ENCODE measurements at places on chromosomes 11 and 22. TPM values are rescaled to one million over a fixed set of nuclear protein-coding genes. Genes with fewer than 3 reads are reported as not detected.

The B4GALNT4 gene
- 6.5 TPM for total RNA-seq

The MFNG gene
- 0.08 TPM for total RNA-seq

The P4HA3 gene
- total RNA-seq, result 0.27 TPM

The CCDC81 gene
- not detected for total RNA-seq

The KDM4D gene
- total RNA-seq, result 0.81 TPM

The OR4C11 gene
- total RNA-seq, result not detected

The GUCY1A2 gene
- total RNA-seq, result 1.3 TPM

The MS4A4A gene
- 0.55 TPM for total RNA-seq

The OR51B5 gene
- total RNA-seq, result 31.4 TPM

The OR4D5 gene
- not detected for total RNA-seq

The OR10AG1 gene
- total RNA-seq, result not detected

The CRYAB gene
- not detected for total RNA-seq

The C11orf91 gene
- total RNA-seq, result not detected

The P2RY2 gene
- total RNA-seq, result not detected

The APOBEC3A gene
- total RNA-seq, result not detected

The MIOX gene
- total RNA-seq, result not detected

The PIWIL4 gene
- total RNA-seq, result not detected

The ETS1 gene
- 27.7 TPM for total RNA-seq

The C11orf42 gene
- not detected for total RNA-seq

The GRIA4 gene
- 1.0 TPM for total RNA-seq

The SLC25A18 gene
- total RNA-seq, result 0.41 TPM

The SCGB1A1 gene
- total RNA-seq, result not detected

The FGF19 gene
- not detected for total RNA-seq

- DNase-seq, result peak; percentile 97
Observed at GRCh38 chr22:29031227-29032011, 30.2 kb downstream of the C22orf31 start.

- DNase-seq, result no peak
Observed at GRCh38 chr11:114047327-114047726, 12.2 kb upstream of the ZBTB16 start.

- no peak for DNase-seq
Observed at GRCh38 chr11:103332409-103332808, 223.2 kb downstream of the DYNC2H1 start.

DNA sequence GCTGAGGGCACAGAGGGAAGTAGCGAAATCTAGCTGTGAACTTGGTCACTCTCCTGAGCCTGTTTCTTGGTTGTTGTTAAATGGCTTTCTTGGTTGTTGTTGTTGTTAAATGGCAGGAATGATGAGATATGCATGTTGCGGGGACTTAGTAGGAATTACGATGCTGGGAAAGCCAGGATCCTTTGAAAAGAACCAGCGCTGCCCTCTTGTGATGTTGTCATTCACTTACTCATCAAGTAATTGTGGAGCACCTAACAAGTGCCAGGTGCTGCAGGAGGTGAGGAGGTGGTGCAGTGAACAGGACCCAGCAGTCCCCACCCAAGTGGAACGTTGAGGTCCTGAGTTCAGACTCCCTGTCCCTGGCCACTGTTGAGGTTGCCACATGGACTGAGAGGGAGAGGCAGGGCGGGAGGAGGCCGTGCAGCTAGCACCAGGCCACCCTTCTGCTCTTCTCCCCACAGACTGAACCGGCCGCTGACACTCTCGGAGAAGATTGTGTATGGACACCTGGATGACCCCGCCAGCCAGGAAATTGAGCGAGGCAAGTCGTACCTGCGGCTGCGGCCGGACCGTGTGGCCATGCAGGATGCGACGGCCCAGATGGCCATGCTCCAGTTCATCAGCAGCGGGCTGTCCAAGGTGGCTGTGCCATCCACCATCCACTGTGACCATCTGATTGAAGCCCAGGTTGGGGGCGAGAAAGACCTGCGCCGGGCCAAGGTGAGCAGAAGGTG, 36.8 kb downstream of the POLR3H start:
- no peak for DNase-seq

DNA sequence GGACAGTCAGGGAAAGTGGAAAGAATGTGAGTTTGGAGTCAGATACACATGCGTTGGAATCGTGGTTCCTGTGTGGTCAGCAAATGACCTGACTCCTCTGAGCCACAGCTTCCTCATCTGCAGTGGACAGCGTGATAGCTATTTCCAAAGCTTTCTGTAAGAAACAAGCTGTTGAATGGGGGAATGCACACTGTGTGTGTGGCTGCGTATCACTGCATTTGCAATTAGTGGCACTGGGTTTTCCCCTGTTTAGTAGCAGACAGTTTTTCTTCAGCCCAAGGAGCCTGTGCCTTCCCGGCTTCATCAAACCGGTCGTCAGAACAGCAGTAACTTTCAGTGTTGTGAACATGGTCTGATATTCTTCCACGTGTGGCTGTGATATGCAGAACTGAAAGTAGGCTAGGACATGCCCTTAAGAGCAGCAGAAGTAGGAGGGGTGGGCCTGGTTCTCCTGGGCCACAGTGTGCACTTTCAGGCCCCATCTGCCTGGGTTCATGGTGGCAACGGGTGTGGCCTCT, 121.5 kb downstream of the RRAS2 start:
- no peak for DNase-seq

- no peak for DNase-seq
Observed at GRCh38 chr11:72237112-72237931, 6.7 kb downstream of the PHOX2A start.

- DNase-seq, result no peak
Observed at GRCh38 chr22:29151316-29151715, 54.4 kb upstream of the EMID1 start.

DNA sequence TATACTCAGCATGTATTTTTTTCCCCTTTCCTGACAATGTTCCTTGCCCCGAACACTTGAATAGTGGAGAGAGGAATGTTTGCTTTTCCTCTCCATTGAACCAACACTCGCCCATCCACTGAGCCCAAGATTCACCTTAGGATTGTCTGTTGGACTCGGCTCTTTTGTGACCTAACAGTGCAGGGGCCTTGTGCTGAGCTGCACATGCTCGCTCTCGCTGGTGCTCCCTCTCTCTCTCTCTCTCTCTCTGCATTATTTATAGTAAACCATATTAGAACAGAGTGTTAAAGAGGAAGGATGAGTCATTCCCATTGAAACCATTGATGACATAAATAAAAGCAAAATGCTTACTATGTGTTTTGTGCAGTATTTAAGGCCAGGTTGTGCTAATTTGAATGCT, 20.7 kb downstream of the ZBTB16 start:
- DNase-seq, result peak; percentile 50

DNA sequence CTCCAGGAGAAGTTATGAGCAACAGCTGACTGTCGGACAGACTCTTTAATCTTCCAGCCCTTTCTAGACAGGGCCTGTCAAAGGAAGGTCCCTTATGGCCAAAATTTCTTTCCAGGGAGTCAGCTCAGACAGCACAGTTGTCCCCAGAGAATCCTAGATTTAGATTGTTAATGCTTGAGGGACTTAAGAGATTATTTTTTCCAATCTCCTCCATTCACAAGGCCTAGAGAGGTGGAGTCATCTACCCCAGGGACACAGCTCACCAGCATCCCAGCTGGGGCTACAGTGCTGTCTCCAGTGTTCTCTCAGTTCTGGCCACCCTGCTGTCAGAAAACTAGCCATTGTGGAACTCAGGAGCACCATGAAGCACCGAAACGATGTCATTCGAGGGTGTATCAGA, 7.8 kb downstream of the DSCAML1 start:
- DNase-seq, result no peak

DNA sequence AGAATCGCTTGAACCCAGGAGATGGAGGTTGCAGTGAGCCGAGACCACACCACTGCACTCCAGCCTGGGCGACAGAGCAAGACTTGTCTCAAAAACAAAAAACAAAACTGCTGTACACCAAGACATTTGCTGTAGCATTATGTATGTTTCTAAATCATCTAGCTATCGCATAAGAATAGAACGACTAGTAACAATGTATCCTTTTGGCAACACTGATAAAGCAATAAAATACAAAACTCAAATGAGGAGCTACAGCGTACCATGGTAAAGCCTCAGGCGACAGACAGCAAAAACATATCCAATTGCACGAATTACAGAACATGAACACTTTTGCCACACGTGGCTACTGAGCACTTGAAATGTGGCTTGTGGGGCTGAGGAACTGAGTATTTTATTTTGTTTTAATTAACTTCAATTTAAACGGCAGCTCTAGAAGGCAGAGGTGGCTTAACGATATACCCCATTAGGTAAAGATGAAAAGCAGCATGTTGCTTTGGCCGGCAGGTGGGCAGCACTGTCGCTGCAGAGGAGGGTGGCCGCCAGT, 2.3 kb downstream of the TUBGCP6 start:
- no peak for DNase-seq

DNA sequence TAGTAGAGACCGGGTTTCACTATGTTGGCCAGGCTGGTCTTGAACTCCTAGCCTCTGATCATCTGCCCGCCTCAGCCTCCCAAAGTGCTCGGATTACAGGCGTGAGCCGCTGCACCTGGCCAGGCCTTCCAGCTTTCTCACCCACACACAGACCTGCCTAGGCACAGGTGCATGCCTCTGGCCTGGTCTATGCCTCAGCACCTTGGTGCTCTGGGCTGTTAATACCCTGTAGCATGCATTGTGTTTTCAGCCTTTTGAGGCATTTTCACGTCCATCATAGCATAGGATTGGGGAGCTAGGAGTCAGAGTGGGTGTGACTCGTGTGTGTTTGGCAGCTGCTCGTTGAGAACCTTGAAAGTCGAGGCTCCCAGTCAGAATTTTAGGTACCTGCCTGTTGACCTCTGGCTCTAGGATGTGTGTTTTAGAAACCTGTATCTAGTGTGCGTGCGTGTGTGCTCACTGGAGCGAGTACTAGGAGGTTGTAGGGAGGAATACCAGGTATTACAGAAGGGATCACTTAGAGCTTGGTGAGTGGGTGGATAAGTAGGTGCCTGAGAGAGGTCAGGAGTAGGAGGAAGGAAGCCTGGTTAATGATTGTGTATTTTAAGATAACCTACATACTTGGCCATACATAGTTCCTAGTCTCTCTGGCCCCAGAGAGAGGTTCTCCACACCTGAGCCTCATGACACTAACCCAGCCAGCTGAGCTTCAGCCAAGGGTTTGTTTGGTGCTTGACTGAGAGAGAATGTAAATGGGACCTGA, 20.0 kb downstream of the CRKL start:
- no peak for DNase-seq

GRCh38 chr11:88552379-88553062, 215.0 kb upstream of the CTSC start:
- DNase-seq, result peak; percentile 69

- no peak for DNase-seq
Observed at GRCh38 chr11:7490054-7490453, 4.7 kb downstream of the OLFML1 start.

DNA sequence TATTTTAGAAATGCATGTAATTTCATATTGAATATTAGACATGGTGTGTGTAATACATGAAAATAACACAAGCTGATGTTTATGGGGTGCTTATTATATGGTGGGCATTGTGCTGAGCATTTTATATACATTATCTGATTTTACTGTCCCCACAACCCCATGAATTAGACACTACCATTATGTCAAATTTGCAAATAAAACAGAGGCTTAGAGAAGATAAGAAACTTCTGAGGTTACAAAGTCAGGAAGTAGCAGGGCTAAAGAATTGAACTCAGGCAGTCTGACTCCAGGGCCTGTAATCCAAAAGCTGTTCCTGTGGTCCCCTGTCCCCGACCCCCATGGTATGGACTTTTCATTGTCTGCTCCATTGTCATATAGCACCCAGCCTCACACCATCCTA, 49.4 kb upstream of the NAV2 start:
- no peak for DNase-seq

- no peak for DNase-seq
Observed at GRCh38 chr11:75330291-75330690, 21.2 kb downstream of the ARRB1 start.

GRCh38 chr11:45259592-45259991, 26.5 kb downstream of the SYT13 start:
- peak; percentile 78 for DNase-seq

DNA sequence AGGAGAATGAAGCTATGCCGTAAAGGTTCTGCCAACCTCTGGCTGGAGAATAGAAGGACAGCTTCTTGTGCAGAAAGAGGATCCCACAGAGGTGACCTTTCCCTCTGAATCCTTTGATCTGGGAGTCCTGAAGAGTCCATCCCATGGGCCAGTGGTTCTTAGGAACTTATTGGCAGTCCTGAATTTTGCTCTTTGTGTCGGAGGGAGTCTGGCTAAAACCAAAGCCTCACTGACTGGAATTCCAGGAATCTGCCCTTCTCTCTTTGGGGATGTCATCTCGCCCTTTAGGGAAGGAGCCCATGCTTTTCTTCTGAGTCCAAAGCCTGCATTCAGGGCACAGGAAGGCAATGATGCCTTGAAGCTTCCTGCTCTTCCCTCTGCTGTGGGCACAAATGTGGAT, 45.5 kb downstream of the PKNOX2 start:
- no peak for DNase-seq

DNA sequence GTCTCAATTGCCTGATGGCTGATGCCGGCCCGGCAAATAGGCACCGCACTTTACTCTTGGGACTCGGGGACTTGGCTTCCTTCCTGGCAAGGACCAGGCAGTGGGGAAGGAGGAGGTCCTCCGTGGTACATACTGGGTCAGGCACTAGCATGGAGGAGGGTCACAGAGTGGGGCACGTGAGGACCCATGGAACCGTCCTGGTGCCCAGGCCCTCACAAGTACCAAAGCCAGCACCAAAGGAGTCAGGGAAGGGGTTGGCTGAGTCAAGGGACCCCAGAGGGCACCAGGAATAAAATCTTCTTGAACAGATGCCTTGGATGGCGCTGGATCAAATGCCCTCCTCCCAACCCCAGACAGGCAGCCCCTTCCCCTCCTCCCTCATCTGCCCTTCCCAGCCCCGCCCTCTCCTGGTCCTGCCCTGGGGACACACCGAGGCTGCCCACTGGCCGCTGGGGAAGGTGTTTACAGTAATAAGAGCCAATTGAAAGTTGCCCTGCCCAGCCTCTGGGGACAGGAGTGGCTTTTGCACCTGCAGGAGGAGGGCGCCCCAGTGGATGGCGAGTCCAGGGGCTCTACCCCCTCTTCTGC, 5.6 kb upstream of the CARNS1 start:
- no peak for DNase-seq

DNA sequence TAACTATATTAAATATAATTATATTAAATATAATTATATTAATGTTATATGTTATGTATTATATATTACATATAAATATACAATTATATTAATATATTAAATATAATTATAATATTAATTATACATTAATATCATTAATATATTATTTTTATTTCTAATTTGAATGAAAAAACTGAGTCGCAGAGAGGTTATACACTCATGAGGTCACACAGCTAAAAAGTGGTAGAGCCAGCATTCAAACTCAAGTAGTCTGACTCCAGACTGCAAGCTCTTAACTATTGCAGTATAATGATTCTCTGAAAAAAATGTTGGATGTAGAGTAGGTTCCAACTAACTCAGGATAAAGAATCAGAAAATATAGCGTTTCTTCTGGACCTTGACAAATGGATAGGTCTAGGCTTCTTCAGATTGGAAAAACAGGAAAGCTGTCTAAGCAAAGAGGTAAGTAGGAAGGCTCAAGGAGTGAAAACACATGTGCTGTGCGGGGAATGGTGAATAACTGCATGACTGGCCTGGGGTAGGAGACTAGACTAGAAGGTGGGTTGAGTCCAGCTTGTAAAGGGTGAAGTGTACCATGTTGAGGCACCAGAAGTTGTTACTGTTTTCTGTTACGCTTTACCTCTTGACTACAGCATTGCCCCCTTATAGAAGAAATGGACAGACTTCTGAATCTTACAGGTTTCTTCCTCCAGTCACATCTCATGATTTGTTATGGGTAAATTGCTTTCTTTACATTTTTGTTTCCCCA, 80.3 kb downstream of the TRIM44 start:
- no peak for DNase-seq

- DNase-seq, result no peak
Observed at GRCh38 chr22:38046070-38046748, 11.0 kb upstream of the PICK1 start.
